PC-9 (cell line): ENCODE measurements at places on chromosomes 7 and 10. TPM values are rescaled to one million over a fixed set of nuclear protein-coding genes. Genes with fewer than 3 reads are reported as not detected.
A peak's percentile ranks its signal among the peaks of the same experiment; 100 is the strongest.

The SEM1 gene
- 108 and 131 TPM in 2 replicates for total RNA-seq

The FAM25A gene
- total RNA-seq = 8.2 and 11.4 TPM in 2 replicates

The TACC2 gene
- 15.8 and 19.6 TPM in 2 replicates for total RNA-seq

The TCAF2 gene
- total RNA-seq = 2.5 and 3.0 TPM in 2 replicates

The GIMAP5 gene
- not detected in 2 replicates for total RNA-seq

The IGFBP1 gene
- 0.33 and 0.92 TPM in 2 replicates for total RNA-seq

GRCh38 chr7:99362801-99363200, 11.7 kb upstream of the ARPC1B start:
- peaks cover 9% of the 10 kb centered on the region for H3K36me3 ChIP-seq
- no peak for DNase-seq
- H3K4me1 ChIP-seq = no peaks in the 10 kb centered on the region

DNA sequence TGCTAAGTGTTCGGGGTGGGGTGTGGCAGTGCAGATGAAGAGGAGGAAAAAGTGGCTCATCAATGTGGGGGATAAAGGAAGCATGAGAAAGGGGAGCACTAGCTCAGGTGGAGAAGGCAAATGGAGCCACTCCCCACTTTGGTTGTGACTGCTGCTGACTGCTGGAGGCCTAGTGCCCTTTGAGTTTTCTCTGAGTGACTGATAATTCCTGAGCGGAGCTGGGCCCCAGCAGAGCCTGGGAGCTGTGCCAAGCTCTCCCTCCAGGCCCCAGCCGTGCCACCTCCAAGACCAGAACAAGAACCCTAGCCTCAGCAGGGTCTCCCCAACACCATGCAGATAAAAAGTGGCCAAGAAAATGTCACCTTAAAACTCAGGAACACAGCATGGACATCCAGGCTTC, 9.7 kb upstream of the RASSF4 start:
- no peak overlapping the region for H3K27ac ChIP-seq
- DNase-seq = no peak
- H3K4me3 ChIP-seq = no peak overlapping the region
- no peaks in the 10 kb centered on the region for H3K36me3 ChIP-seq
- no peaks in the 10 kb centered on the region for H3K4me1 ChIP-seq

GRCh38 chr10:119237722-119238436, 30.5 kb downstream of the GRK5 start:
- no peaks in the 10 kb centered on the region for H3K27me3 ChIP-seq
- H3K27ac ChIP-seq = no peak overlapping the region
- H3K4me3 ChIP-seq = no peak overlapping the region
- no peaks in the 10 kb centered on the region for H3K36me3 ChIP-seq
- H3K4me1 ChIP-seq = peaks cover 7% of the 10 kb centered on the region; the same call in 1 of the 2 replicates

DNA sequence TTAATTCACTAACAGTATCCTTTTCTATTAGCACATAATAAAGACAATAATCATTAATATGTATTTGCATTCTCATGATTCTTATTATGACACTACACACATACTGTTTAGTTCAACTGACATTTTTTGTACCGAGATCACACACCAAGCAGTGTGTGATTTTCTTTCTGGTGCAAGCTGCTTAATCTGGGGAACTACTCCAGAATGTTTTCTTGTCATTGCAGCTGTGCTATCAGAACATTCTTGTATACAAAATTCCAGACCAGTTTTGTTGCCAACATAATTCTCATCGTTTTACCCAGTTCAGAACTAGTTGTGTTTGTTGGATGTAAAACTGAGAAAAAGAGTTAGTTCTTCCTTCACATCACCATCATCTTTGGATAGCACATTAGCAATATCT, 37.4 kb downstream of the VKORC1L1 start:
- no peaks in the 10 kb centered on the region for H3K36me3 ChIP-seq
- H3K4me3 ChIP-seq = no peak overlapping the region
- no peaks in the 10 kb centered on the region for H3K27me3 ChIP-seq
- no peaks in the 10 kb centered on the region for H3K4me1 ChIP-seq
- no peak for DNase-seq
- H3K27ac ChIP-seq = no peak overlapping the region

- no peaks in the 10 kb centered on the region for H3K27me3 ChIP-seq
- no peaks in the 10 kb centered on the region for H3K4me1 ChIP-seq
- H3K27ac ChIP-seq = no peak overlapping the region
- H3K4me3 ChIP-seq = no peak overlapping the region
Observed at GRCh38 chr7:115709664-115710063, 320.9 kb downstream of the TFEC start.

DNA sequence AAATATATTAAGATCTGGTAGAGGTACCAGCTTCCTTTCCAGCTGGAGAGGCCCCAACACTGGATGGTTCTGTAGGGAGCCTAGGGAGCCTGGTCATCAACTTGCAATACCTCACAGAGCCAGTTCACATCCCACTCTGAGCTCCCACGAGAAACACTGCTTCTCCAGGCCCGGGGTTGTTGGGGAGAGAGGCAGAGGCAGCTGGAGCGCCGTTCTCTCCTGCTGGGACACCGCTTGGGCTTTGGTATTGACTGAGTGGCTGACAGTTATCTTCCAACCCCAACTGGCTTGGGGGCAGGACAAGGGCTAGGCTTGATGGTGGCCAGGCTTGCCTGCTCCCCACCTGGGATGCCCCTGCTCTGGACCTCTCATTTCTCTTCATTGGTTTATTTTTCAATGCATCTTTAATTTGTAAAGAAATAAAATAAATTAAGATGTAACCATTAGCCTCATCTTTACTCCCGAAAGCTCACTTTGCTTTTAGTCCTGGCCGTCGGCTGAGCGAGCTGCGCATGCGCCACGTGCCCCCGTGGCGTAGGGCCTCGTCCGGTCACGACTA, 10.0 kb upstream of the CHCHD1 start:
- H3K4me3 ChIP-seq = peak overlapping the region; percentile 52; the same call in 1 of the 2 replicates
- H3K27ac ChIP-seq = no peak overlapping the region
- H3K36me3 ChIP-seq = peaks cover 38% of the 10 kb centered on the region
- no peak for DNase-seq

DNA sequence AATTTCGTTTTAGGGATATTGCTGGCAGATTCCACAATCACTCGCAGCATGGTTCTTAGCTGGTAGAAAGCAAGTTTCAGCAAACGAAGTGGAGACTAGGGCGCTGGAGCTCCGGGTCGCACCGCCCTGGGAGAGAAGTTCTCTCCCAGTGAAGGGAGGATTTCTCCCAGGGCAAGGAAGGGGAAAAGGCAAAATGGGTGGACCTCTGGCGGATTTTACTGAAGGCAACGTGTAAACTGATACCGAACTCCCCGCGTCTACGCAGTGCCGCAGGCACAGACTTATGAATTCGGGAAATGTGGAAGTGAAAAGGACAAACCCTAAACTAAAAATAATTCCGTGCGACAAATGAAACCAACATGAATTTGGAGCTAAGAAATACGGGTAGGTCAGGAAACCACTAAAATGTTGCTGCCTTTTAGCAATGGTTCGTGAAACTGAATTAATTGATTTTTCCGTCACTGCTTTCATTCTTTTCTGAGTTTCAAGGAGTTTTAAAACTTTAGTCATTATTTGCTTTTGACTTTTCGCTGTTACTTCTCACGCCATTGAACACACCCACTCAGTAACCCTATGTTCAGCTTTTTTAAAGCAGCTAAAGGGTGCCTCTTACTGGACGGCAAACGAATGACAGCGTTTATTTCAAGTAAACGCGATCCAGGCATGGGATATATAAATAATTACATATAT, at the start of gene MYOF:
Gene MYOF (minus strand): TSS at position 190 of the 690 bp plus-strand sequence. CDS start 140 bp downstream, at position 50.
- no peaks in the 10 kb centered on the region for H3K27me3 ChIP-seq
- H3K36me3 ChIP-seq = no peaks in the 10 kb centered on the region
- peak within 1 kb of the TSS; percentile 99 for H3K27ac ChIP-seq
- DNase-seq = peak; percentile 75
- H3K4me1 ChIP-seq = 0 out of 2 replicates have a peak, but pooled peaks cover 4% of the 10 kb centered on the region

DNA sequence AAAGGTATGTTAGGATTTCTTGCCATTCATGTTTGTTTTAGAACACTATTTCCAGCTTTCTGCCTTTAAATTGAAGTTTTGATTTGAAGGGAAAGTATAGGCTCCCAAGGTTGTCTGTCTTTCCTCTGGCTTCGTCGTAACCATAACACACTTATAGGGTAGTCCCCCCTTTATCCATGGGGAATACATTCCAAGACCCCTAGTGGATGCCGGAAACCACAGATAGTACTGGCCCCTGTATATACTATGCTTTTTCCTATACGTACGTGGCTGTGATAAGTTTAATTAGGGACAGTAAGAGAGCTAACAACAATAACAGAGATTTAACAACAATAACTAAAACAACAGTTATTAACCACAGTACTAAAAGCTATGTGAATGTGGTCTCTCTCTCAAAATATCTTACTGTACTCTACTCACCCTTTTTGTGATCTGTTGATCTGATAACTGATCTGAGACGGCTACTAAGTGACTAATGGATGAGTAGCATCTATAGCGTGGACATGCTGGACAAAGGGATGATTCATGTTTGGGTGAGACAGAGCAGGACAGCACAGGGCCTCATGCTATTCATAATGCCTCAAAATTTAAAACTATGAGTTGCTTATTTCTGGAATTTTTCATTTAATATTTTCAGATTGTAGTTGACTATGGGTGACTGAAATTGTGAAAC, 273.1 kb downstream of the AUTS2 start:
- no peak overlapping the region for H3K4me3 ChIP-seq
- no peaks in the 10 kb centered on the region for H3K27me3 ChIP-seq
- H3K4me1 ChIP-seq = no peaks in the 10 kb centered on the region
- no peak overlapping the region for H3K27ac ChIP-seq
- no peak for DNase-seq

GRCh38 chr7:99108613-99109012, 35.3 kb downstream of the SMURF1 start:
- H3K27me3 ChIP-seq = no peaks in the 10 kb centered on the region
- peak overlapping the region; percentile 52; the same call in 1 of the 2 replicates for H3K27ac ChIP-seq
- DNase-seq = no peak
- H3K4me1 ChIP-seq = peaks cover 95% of the 10 kb centered on the region

GRCh38 chr10:103181244-103181643, 11.8 kb downstream of the NT5C2 start:
- H3K36me3 ChIP-seq = peaks cover 12% of the 10 kb centered on the region
- no peaks in the 10 kb centered on the region for H3K27me3 ChIP-seq
- H3K4me3 ChIP-seq = no peak overlapping the region
